ENCODE measurements at places on chromosomes 6 and 20.
A peak's percentile ranks its signal among the peaks of the same experiment; 100 is the strongest.

DNA sequence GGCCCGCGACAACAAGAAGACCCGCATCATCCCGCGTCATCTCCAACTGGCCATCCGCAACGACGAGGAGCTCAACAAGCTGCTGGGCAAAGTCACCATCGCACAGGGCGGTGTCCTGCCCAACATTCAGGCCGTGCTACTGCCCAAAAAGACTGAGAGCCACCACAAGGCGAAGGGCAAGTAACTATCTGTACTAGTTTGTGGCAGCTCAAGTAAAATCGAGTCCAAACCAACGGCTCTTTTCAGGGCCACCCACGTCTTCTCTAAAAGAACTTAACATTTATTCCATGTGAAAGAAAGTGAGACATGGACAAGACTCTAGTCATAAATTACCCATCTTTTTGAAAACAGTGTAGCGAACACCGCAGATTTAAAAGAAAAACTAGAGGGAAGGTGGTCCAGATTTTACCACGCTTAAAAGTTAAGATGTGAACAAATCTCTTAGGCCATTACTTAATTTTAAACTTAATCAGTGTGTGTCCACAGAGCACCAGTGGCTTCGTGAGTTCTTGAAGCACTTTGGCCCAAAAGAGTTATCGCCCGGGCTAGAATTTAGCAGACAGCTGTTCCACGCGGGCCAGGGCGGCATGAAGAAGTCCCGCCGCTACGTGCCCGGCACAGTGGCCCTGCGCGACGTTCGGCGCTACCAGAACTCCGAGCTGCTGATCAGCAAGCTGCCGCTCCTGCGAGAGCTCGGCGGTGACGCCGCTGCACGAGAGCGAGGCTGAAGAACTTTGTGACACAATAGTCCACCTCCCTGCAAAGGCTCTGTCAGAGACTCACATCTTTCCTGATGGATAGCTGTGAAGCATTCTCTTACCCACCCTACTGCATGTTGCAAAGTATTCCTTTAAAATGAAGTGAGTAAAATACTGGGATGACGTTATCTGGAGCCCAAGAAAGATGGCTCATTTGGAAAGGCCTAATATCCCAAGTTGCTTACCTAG lies 113.9 kb upstream of the PRSS16 start:
- peak overlapping the region; percentile 98 for H3K27ac ChIP-seq
- peaks cover 41% of the 10 kb centered on the region for H3K4me1 ChIP-seq
- H3K4me3 ChIP-seq = peak overlapping the region; percentile 58
- no peaks in the 10 kb centered on the region for H3K36me3 ChIP-seq

GRCh38 chr20:46720776-46721425 lies 11.5 kb downstream of the SLC2A10 start:
- H3K27ac ChIP-seq = no peak overlapping the region
- no peak overlapping the region for H3K4me3 ChIP-seq
- no peaks in the 10 kb centered on the region for H3K36me3 ChIP-seq
- no peaks in the 10 kb centered on the region for H3K27me3 ChIP-seq
- no peaks in the 10 kb centered on the region for H3K4me1 ChIP-seq
- DNase-seq = no peak

DNA sequence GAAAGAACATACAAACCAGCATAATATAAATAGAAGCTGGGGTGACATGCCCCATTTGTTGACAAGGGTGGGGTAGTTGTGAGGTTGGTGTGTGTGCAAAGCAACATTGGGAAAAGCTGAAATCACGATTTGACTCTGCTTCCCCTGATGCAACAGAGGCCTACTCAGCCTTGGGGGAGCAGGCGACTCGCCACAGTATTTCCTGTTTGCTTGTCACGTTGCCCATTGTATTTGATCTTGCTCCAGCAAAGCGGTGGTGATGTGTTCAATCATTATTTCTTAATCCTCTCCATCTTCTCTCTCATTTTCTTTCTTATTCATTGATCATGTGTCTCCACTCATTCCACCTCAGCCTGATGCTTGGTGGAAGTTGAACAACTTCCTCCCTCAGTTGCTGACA lies 165.8 kb upstream of the CITED2 start:
- H3K36me3 ChIP-seq = no peaks in the 10 kb centered on the region
- H3K4me3 ChIP-seq = no peak overlapping the region
- DNase-seq = no peak
- H3K4me1 ChIP-seq = peaks cover 13% of the 10 kb centered on the region
- no peaks in the 10 kb centered on the region for H3K27me3 ChIP-seq

GRCh38 chr6:9614778-9615177 lies 800.1 kb downstream of the TFAP2A start:
- no peaks in the 10 kb centered on the region for H3K36me3 ChIP-seq
- H3K4me1 ChIP-seq = peaks cover 4% of the 10 kb centered on the region

DNA sequence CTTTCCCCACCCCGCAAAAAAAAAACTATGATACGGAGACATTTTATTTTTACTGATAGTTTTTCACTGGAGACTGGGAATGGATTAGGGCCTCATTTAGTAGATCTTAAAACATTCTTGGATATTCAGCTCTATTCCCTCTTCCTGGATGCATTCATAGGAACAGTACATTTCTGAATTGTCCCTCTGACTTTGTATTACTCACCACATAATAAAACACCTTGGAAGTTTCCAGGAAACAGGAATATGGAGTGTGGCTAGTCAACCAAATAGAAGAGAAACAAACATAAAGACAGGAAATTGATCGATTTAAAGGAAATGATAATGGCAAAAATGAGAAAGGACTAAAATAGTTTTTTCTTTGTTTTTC lies 147.7 kb downstream of the GPX5 start:
- no peaks in the 10 kb centered on the region for H3K4me1 ChIP-seq
- no peaks in the 10 kb centered on the region for H3K27me3 ChIP-seq
- DNase-seq = no peak
- no peak overlapping the region for H3K4me3 ChIP-seq
- H3K27ac ChIP-seq = no peak overlapping the region

All from esophagus squamous epithelium (tissue), 5 donors.